ENCODE measurements at places on chromosomes 6 and 20. TPM values are rescaled to one million over a fixed set of nuclear protein-coding genes. Genes with fewer than 3 reads are reported as not detected.

Gene RTEL1
- total RNA-seq: 17.6 TPM

Gene CYP24A1
- 4.8 TPM for total RNA-seq

- no peaks in the 10 kb centered on the region for H3K27me3 ChIP-seq
- H3K4me1 ChIP-seq: no peaks in the 10 kb centered on the region
- no peaks in the 10 kb centered on the region for H3K36me3 ChIP-seq
- no peak for DNase-seq
- H3K4me3 ChIP-seq: no peak overlapping the region
- no peak overlapping the region for H3K27ac ChIP-seq
These were observed 35.7 kb downstream of the TSPYL4 start for GRCh38 chr6:116218172-116218633.

DNA sequence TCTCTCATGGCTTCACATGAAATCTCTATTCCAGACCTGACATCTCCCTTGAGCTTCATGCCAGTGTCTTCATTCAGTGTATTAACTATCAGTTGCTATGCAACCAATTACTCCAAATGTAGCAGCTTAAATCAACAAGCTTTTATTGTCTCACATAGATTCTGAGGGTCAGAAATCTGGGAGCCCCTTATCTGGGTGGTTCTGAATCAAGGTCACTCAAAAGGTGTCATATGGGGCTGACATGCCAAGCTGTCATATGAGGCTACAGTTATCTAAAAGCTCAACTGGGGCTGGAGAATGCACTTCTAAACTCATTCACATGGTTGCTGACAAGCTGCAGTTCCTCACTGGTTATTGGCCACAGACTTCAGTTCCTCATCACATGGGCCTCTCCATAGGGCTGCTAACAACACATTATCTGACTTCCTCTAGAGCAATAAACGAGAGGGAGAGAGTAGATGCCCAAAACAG is 7.3 kb upstream of the CGA start:
- H3K36me3 ChIP-seq: no peaks in the 10 kb centered on the region
- no peak overlapping the region for H3K4me3 ChIP-seq
- no peaks in the 10 kb centered on the region for H3K4me1 ChIP-seq
- no peak for DNase-seq

DNA sequence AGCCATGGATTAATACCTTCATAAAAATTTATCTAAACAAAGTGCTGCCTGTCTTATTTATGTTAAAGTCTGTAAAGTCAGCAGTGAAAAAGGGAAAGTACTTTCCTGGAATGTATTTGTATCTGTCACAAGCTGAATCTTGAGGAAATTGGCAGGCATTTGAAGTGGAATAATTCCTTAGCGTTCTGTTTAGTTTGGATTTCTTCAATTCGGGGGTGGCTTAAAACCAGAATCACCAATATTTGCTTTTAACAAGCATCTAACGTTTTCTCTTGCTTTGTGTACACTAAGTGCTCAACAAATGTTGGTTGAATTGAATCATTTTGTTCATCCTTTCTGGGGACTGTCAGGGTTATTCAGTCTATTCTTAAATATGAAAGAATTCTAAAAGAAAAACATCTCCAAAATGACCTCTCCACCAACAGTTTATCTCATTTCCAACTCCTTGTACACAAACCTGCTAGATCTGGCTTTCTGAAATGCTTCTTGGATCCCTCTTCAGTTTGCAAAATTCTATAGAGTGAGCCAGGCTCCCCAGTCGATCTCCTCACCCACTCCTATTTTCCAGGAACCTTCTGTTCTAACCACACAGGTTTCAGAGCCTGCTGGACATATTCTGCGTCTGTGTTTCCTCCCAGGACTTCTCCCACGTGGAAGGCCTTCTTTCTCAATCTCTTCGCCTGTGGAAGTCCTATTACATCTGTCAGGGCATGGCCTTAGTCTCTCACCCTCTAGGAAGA is 2.0 kb upstream of the NPEPL1 start:
- DNase-seq: peak; percentile 48
- no peaks in the 10 kb centered on the region for H3K27me3 ChIP-seq
- no peak overlapping the region for H3K4me3 ChIP-seq
- no peaks in the 10 kb centered on the region for H3K36me3 ChIP-seq
- peak overlapping the region; percentile 91 for H3K27ac ChIP-seq
- H3K4me1 ChIP-seq: peaks cover 11% of the 10 kb centered on the region

GRCh38 chr20:973785-974194 is 28.3 kb downstream of the RSPO4 start:
- H3K27me3 ChIP-seq: no peaks in the 10 kb centered on the region
- H3K36me3 ChIP-seq: no peaks in the 10 kb centered on the region
- DNase-seq: no peak
- no peak overlapping the region for H3K27ac ChIP-seq
- no peaks in the 10 kb centered on the region for H3K4me1 ChIP-seq

DNA sequence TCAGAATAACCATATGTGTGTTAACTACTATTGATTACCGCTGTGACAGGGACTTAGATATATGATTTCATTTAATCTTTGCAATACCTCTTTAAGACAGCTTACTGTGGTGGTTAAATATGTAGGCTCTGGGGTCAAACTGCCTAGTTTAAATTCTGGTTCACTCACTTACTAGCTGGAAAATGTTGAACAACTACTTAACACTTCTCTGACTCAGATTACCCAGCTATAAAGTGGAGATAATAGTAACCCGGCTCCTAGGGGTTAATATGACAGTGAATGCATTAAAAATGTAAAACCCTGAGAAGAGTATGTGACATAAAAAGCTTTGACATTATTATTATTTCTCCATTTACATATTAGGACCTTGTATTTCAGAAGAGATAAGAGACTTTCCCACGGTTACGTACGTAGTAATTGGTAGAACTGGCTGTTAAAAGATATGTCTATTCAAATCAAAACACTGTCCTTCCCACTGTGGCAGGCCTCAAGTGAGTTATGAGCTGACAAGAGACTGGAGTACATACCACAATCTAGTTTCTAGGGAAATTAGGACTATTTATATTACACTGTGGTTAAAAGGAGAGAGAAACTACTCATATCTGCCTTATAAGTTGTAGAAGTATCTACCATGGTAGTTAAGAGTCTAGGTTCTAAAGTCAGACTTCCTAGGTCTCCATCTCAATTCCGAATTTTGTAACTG is 4.4 kb upstream of the PLCB1 start:
- no peaks in the 10 kb centered on the region for H3K36me3 ChIP-seq
- no peak for DNase-seq
- no peaks in the 10 kb centered on the region for H3K27me3 ChIP-seq
- no peak overlapping the region for H3K4me3 ChIP-seq
- H3K4me1 ChIP-seq: no peaks in the 10 kb centered on the region

- H3K36me3 ChIP-seq: no peaks in the 10 kb centered on the region
- DNase-seq: no peak
- no peak overlapping the region for H3K4me3 ChIP-seq
- no peak overlapping the region for H3K27ac ChIP-seq
- no peaks in the 10 kb centered on the region for H3K4me1 ChIP-seq
These were observed 81.5 kb downstream of the MAP7 start for GRCh38 chr6:136468711-136469110.

- no peaks in the 10 kb centered on the region for H3K27me3 ChIP-seq
- H3K27ac ChIP-seq: peak overlapping the region; percentile 25
- no peaks in the 10 kb centered on the region for H3K4me1 ChIP-seq
- DNase-seq: no peak
These were observed 1357.3 kb upstream of the CITED2 start for GRCh38 chr6:140731741-140732140.

DNA sequence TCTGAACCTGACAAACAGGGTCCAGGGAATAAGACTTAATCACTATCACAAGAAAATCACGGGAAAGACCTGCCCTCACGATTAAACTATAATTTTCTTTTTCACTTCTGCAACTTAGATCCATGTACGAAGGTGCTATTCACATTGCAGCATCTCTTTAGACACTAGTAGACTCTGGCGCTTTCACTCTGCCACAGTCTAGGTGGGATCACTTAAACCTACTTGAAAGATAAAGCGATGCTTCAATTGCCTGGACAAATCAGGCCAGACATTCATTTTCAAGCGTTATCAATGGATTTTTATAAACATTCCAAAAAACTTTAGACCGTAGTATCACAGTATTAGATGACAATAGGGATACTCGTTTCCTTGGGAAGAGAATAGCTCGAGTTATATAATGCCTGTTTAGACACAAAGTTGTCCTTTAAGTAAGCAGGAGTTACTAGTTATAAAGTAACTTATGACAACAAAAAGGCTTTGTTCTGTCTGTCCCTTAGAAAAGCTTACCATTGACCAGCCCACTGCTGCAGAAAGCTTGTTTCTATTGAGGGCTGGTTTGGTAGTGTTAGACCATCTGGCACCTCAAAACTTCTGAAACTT is 367.3 kb downstream of the UTRN start:
- no peaks in the 10 kb centered on the region for H3K27me3 ChIP-seq
- no peak overlapping the region for H3K4me3 ChIP-seq
- H3K27ac ChIP-seq: no peak overlapping the region

All from uterus (tissue), 4 donors.